ENCODE measurements at places on chromosomes 3 and 15. TPM values are rescaled to one million over a fixed set of nuclear protein-coding genes. Genes with fewer than 3 reads are reported as not detected.

CCDC191 gene
- total RNA-seq = 11.1 TPM

- no peak overlapping the region for H3K27ac ChIP-seq
- no peaks in the 10 kb centered on the region for H3K36me3 ChIP-seq
These were observed 196.2 kb upstream of the CFAP20DC start for GRCh38 chr3:59245859-59246501.

DNA sequence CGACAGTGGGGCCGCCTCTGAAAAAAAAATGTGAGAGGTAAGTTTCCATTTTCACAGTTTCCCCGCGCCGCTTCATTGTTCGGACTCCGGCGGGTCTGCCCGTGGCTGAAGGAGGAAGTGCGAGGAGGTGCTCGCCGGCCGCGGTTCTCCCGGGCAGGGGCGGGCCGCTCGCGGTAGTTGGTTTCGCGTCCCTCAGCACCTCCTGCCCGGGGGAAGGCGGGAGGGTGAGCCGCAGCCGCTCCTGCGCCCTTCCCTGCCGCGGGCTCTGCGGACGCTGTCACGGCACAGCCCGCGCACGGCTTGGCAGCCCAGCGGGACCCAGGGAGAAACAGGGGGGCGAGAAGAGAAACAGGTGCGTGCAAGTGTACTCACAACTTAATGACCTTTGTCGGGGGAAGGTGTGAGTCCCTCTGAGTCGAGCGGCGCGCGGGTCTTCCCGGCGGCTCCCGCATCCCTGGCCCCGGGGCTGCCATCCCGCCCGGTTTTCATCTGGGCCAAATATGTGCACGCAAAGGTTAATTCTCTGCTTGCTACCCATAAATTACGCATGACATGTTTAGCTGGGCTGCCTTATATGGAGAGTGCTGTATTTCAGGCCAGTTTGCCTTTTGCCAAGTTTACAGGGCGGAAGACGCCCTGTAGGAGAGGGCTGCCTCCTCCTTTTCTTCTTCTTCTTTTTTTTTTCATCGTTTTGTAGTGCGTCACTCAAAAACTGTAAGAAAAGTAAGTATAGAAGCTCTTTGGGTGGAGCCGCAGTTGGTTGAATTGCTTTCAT lies 514 bp downstream of the MBNL1 start:
- H3K27me3 ChIP-seq = no peaks in the 10 kb centered on the region
- H3K4me1 ChIP-seq = peaks cover 5% of the 10 kb centered on the region
- H3K27ac ChIP-seq = peak overlapping the region; percentile 98
- H3K36me3 ChIP-seq = no peaks in the 10 kb centered on the region

GLDN gene
- total RNA-seq = 34.7 TPM

DNA sequence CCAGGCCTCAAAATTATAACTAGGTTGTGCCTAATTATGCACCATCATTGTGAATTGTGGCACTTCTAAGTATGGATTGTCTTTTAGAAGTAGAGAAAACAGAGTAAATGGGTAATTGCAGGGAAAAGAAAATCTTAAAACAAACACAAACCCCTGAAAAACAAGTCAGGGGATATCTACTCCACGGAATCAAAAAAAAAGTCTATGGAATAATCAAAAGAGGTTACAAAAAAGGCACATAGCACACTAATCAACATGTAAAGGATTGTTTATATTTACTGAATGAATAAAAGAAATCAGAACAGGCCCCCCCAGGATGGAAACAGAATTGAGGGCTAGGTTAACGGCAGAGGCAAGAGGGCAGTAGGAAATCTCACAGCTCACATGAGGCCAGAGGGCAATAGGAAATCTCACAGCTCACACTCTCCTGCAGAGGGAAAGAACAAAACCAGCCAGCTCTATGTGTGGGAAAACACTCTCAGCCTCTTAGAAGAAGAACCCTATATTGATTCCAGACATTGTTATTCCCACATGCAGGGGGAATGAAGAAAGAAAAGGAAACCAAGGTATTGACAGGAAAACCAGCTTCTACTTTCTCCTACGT lies 72.7 kb upstream of the FNDC3B start:
- no peak overlapping the region for H3K4me3 ChIP-seq
- no peak for DNase-seq
- H3K27ac ChIP-seq = peak overlapping the region; percentile 72
- no peaks in the 10 kb centered on the region for H3K36me3 ChIP-seq
- no peaks in the 10 kb centered on the region for H3K4me1 ChIP-seq
- no peaks in the 10 kb centered on the region for H3K27me3 ChIP-seq

CASR gene
- total RNA-seq = 0.89 TPM

GRCh38 chr3:28840976-28841376 lies 439.9 kb upstream of the RBMS3 start:
- no peaks in the 10 kb centered on the region for H3K36me3 ChIP-seq

- H3K36me3 ChIP-seq = no peaks in the 10 kb centered on the region
- no peak overlapping the region for H3K4me3 ChIP-seq
- no peaks in the 10 kb centered on the region for H3K4me1 ChIP-seq
- no peaks in the 10 kb centered on the region for H3K27me3 ChIP-seq
- peak; percentile 32 for DNase-seq
These were observed 135.1 kb upstream of the RASGRP1 start for GRCh38 chr15:38699633-38700230.

NDN gene
- total RNA-seq = 140 TPM

STAB1 gene
- 79.7 TPM for total RNA-seq

DNA sequence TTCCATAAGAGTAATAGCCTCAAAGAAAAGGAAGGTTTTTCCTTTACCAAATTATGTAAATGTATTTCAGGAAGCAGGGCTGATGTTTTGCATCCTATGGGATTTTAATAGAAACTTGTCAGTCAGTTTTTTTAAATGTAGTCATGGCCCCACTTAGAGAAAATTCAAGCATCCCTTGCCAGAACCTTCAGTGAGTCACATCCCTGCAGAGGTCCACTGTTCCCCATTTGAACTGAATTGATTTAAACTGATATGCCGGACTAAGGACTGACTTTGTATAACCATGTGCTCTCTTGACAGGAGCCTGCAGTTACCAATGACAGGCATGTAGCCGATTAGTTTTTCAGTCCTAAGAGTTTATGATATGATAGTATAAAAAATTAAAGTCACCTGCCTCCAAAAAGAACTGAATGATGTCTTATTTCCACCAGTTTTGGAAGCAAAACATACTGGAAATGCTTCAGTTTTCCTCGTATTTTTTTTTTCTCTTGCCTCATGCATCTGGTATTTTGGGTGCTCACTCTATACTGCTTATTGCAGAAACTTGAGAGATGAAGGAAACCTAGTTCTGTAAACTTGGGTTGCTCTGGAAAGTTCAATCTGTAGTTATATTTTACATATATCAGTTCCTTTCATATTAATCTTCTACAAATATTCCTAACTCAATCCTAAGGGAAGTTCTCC lies 30.7 kb downstream of the LRTM1 start:
- H3K27me3 ChIP-seq = no peaks in the 10 kb centered on the region
- H3K4me1 ChIP-seq = peaks cover 6% of the 10 kb centered on the region
- no peak for DNase-seq
- no peak overlapping the region for H3K4me3 ChIP-seq

DNA sequence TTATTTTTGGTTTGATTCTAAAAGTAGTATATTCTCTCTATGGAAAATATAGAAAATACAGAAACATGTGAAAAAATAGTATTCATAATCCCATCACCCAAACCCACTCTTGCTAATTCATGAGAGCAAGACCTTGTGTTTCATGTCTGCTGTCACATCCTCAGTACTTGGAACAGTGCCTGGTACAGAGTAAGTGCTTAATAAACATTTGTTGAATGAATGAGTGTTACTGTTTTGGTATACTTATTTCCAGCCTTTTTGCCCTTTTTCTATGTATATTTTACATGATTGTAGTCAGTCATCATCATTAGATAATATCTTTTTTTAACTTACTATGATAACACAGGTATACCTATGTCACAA lies 59.3 kb downstream of the IL16 start:
- no peaks in the 10 kb centered on the region for H3K4me1 ChIP-seq
- no peaks in the 10 kb centered on the region for H3K27me3 ChIP-seq
- no peak overlapping the region for H3K27ac ChIP-seq
- no peak overlapping the region for H3K4me3 ChIP-seq

DNA sequence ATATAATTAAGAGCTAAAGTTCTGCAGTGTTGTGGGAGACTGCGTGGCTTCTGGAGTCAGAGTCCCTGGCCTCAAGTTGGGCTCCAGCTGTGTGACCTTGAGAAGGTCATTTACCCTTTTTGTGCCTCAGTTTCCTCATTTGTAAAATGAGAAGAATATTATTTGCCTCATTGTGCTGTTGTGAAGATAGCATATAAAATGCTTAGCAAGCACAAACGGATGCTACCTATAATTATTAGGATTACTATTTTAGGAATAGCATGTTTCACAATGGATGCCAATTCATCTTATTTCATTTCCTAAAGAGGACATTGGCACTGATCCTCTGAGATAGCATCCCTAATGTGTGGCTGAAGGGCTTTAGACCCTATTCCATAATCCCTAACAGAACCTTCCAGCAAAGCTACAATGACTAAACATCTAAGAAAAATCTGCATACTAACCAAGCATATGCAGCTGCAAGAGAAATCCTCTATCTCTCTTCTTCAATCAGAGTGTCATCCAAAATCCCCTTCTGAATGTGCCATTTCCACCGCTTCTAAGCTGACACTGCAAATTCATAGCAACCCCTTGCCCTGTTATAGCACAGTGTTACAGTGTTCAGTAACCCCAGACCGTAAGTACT lies 148.3 kb downstream of the RBMS3 start:
- DNase-seq = no peak
- no peaks in the 10 kb centered on the region for H3K4me1 ChIP-seq
- H3K27ac ChIP-seq = no peak overlapping the region

GRCh38 chr3:10437272-10437994 lies 68.0 kb downstream of the ATP2B2 start:
- H3K27me3 ChIP-seq = no peaks in the 10 kb centered on the region
- DNase-seq = no peak
- H3K4me1 ChIP-seq = peaks cover 17% of the 10 kb centered on the region
- H3K36me3 ChIP-seq = peaks cover 17% of the 10 kb centered on the region

DNA sequence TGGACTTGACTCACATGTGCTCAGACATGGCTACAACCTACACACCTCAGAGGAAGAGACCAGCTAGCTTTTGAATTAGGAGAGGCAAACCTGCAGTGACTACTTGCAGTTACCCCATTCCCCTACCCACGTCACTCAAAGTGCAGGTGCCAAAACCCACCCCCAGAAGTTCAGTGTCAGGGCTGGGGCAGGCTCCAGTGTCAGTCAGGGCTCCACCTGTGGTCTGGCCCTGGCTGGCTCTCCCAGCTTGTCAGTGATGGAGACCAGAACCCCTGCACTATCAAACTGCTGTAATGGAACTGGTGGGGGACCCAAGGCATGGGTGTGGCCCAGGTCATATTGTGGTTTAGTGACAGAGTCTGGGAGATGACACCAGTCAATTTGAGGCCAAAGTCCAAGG lies 32.6 kb upstream of the SLC41A3 start:
- peaks cover 52% of the 10 kb centered on the region for H3K36me3 ChIP-seq
- no peak overlapping the region for H3K4me3 ChIP-seq
- no peaks in the 10 kb centered on the region for H3K27me3 ChIP-seq
- no peak for DNase-seq
- no peak overlapping the region for H3K27ac ChIP-seq
- H3K4me1 ChIP-seq = no peaks in the 10 kb centered on the region

Data from spinal cord (tissue), 10 donors.